Lung microvascular endothelial cell (primary cell): ENCODE measurements at places on chromosomes 11 and 22.

DNA sequence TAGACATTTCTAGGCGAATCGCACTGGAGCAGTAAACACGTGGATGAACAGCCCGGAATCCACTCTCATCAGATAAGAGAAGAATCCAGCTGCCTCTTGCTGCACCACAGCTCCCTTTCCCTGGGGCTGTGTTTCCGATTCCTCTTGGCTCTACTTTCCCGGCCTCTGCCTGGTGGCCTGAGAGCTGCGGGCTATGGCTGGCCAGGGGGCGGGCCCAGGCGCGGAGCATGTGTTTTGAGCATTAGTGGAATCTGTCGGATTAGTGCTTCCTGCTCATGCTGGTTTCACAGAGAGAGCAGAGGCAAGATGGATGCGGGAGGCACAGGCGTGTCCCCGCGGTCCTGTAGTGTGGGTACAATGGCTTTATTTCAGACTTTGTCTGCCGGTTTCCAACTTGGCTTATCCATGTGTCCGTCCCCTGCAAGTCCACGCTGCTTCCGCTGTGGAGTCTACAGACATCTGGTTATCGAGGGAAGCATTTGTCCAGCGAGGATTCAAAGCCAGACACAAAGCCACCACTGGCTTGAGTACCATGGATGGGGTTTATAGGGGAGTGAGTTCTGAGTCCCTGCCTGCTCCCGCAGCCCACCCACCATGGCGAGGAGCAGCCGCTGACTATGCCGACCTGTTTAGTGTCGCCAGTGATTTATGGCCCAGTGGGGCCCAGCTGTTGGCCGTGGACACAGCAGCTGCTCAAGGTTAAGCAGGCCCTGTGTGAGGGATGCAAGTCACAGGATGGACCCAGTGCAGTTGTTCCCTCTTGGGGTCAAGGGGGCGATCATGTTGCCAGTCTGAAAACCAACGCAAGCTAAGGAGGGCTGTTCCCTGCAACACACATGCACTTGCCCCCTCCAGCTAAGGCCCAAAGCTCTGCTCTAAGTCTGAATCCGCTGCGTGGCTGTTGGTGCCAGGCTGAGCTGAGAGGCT is 43.3 kb upstream of the EP300 start:
- DNase-seq: peak; percentile 79

- DNase-seq: peak; percentile 75
Measured at GRCh38 chr11:2825889-2826678, 59.5 kb downstream of the CDKN1C start.

DNA sequence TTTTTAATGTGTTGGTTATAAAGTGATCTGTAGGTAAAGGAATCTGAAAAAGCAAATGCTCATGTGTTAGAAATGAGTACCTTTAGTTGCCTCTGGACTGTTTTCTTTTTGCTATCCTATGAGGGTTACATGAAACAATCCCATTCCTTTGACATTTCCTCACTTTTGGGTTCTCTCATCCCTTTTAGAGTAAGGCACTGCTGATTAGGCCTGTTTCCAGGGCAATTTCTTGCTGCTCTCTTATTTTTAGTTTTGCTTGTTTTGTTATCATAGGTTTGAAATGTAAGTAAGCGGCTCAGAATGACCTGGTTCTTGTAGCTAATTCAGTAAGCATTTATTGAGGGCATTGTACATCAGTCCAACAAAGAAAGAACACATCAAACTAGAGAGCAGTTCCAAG is 138.9 kb downstream of the DDX10 start:
- no peak for DNase-seq

DNA sequence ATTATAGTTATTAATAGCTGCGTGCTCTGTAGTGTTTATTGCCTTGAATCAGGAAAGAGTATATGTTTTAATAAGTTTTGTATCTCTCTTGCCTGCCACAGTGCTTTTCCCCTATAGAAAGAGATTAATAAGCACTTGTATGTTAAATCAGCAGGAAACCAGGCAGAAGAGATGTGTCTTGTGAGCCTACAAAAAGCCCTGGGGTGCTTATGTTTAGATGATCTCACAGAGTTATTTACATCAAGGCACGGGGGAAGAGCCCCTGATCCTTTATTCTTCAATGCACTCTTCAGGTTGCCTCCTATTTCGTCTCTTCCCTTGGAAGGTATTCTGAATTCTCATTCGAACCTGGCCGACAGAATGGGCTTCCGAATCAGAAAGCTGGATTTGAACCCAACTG is 183.0 kb downstream of the MAML2 start:
- no peak for DNase-seq

GRCh38 chr22:26406118-26406517 is 22.9 kb upstream of the ASPHD2 start:
- no peak for DNase-seq

- peak; percentile 70 for DNase-seq
Measured at GRCh38 chr11:124867700-124868099, 2.5 kb downstream of the ROBO3 start.

DNA sequence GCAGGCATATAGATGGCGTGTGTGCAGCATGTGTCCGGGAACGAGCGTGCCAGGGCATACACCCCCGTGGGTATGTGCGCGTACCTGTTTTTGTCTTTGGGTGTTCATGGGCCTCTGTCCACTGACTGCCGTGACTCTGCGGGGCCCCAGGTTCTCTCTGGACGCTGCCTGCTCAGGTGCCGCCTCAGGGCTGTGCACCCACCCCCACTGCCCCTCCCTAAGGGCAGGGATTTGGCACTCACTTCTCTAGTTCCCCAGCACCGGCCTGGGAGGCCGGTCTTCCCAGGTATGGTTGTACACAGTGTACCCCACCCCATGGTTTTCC is 111.5 kb downstream of the ST3GAL4 start:
- no peak for DNase-seq

- DNase-seq: no peak
Measured at GRCh38 chr11:67483831-67484665, 1.2 kb downstream of the AIP start.

GRCh38 chr11:126282361-126282735 is 545 bp upstream of the TIRAP start:
- peak; percentile 35 for DNase-seq

DNA sequence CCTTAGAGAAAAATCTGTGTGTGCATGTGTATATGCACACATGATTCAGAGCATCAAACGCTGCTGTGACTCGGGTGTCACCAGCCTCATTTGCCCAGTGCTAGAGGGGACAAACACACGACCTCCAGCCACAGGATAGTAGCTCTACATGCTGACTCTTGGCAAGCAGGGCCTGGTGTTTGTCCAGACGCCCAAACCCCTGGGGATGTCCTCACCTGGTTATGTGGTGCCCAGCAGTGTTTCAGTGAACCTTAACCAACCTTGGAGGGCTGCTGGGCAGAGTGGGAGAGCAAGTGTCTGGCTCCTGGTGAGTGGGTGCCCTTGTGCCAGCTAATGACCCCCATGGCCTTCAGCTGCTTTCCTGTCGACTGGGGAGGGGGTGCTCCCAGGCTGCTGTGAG is 26.7 kb downstream of the IGLL1 start:
- no peak for DNase-seq

DNA sequence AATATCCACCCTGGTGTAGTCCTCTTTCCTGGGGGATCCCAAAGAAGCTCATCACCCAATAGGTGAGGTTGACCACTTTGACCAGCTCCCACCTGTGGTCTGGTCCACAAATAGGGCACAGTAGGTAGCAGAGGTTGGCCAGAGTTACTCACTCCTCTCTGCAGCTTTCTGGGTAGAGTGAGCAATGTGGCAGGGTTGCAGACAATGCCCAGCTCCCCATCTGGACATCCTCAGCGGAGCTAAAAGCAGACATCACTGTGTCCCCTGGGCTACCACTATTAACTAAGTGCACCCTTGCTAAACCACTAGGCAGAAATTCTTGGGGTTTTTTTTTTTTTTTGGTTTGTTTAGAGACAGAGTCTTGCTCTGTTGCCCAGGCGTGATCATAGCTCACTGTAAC is 48.4 kb upstream of the TP53I11 start:
- no peak for DNase-seq

DNA sequence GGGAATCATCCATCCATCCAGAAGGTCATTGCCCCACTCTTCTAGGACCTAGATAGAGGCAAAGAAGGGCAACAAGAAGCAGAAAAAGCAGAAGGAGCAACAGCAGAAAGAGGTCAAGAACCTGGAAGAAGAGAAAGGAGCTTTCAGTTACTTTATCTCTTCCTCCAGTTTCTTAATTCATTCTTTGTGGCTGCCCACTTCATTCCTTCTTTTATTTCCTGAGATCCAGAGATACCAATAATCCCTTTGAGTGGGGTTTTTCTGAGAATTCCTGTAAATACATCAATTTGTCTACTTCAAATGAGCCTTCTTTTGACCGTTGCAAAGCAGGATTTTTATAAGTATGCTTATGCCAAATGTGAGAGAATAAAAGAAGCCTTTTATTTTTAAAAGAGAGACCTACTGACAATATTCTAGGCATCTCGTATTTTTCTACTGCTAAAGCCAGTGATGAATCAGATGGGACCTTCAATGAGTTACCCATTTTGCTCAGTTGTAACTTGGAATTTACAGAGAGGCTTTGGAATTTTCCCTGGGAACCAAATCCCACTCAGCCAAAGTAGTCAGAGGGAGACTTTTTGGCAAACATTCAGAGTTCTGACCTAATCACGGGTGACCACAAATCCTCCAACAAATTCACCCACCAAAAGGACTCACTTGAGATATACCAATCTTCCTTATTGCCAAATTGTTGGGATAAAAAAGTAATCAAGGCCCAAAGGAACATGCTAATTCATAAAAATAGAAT is 54.9 kb downstream of the ZC3H12C start:
- DNase-seq: peak; percentile 33

GRCh38 chr11:61482513-61482912 is 26.0 kb upstream of the LRRC10B start:
- peak; percentile 35 for DNase-seq

DNA sequence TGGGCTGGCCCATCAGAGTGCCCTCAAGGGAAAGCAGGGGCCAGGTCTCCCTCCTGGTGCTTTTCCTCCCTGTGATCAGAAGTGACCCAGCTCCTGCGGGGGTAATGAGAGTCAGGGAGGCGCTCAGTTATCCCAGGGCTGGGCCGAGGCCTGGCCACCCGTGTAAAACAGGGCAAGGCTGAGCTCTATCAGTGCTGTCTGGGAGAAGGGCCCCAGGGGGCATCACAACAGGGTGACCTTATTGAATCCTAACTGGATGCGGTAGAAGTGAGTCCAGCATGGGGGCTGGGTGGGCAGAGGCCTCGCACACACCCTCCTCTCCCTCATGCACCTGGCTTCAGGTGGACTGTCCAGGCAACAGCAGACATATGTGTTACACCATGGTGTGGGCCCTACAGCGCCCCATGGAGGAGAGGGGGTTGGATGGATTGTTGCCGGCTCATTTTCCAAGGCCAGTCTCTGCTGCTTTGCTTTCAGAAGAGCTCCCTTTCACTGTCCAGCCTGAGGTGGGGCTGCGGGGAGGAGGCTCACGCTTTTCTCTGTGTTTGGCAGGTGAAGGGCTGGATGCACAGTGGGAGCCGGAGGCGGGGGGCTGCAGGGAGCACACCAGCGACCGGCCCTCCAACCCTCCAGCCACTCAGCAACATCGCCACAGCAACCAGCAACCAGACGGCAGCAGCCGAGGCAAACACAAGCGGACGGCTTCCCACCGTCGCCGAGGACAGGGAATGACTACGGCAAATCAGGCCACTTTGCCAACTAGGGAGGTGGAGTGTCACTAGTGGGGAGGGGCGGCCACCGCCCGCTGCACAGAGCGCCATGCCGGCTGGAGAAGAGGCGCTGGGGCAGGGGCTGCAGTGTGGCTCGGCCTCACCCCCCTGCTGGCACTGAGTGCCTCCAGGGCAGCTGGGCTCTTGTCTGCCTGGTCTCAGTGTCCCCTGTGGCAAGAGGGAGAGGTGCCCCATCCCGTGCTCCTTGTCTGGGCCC is 24.7 kb downstream of the GNAZ start:
- DNase-seq: no peak

DNA sequence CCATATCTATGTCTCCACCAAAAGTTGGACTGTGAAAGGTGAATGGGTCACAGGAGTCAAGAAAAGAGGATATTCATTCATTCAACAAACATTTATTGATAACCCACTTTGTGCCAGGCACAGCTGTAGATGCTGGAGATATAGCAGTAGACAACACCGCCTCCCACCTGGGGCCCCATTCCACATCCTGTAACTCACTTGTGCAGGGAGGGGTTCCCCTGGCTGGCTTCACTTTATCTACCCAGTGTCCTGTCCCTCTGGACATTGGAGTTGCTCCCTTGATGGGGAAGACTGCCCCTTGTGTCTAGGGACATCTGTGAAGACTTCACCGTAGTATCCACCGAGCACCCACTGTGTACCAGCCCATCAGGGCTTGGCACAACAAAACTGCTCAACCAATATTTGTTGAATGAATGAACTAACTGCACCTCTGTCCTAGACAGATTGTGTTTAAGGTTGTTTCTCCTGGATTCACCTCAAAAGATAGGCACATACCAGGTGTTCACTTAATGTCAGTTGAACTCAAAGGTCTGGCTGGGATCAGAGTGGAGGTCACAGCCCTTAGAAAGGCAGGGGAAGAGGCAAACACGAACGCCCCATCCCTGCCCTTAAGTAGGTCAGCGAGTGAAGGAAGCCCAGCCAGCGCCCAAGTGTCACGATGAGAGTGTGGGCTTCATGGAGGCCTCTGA is 1.4 kb upstream of the OVOL1 start:
- DNase-seq: no peak

- peak; percentile 3 for DNase-seq
Measured at GRCh38 chr11:16669799-16670415, 68.5 kb upstream of the C11orf58 start.

GRCh38 chr11:67502328-67502979 is 2.7 kb downstream of the PITPNM1 start:
- no peak for DNase-seq

GRCh38 chr11:118366287-118366686 is 6.9 kb downstream of the UBE4A start:
- DNase-seq: no peak

GRCh38 chr11:9692691-9693090 is 28.8 kb downstream of the SWAP70 start:
- DNase-seq: no peak

DNA sequence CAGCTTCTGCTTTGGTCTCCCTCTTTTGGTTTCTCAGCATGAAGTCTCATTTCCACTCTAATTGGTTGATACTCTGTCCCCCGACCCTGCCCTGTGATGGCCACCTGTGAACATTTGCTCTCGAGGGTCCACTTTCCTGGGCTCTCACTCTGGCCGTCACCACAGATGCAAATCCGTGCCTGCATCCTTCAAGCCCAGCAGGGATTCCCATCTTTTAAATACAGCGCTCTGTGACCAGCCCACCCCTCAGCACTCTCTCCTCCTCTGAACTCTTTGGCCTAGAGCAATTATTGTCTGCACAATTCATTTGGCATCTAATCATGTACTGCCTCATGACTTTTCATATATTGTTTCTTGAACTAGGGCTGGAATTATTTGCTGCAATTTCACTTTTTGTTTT is 26.0 kb downstream of the PKNOX2 start:
- no peak for DNase-seq
